T-cell (primary cell): ENCODE measurements at places on chromosomes 5 and 9.

- no peak overlapping the region for H3K4me3 ChIP-seq
- DNase-seq, result peak; percentile 52
- H3K36me3 ChIP-seq, result peaks cover 4% of the 10 kb centered on the region
- no peak overlapping the region for H3K27ac ChIP-seq
Observed at GRCh38 chr9:134163371-134164196, 780 bp downstream of the RNU6ATAC start.

DNA sequence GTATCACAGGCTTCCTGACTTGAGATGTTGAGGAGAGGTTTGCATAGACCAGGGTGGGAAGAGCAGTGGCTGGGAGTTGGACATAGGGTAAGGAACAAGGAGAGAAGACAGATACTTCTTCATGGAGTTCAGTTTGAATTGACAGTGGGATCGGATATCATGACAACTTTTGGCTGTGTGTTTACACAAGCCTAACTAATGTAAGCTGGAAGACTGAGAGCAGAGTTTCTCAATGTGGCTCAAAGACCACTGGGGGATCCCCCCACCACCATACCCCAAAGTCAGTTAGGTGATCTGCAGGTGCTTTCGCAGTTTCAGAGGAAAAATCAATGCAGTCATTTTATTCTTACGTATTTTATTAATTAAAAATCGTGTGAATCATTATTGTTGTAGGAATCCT is 125.9 kb downstream of the AOPEP start:
- no peak for DNase-seq
- H3K4me1 ChIP-seq, result no peaks in the 10 kb centered on the region
- H3K27me3 ChIP-seq, result no peaks in the 10 kb centered on the region
- no peak overlapping the region for H3K4me3 ChIP-seq
- H3K36me3 ChIP-seq, result no peaks in the 10 kb centered on the region

DNA sequence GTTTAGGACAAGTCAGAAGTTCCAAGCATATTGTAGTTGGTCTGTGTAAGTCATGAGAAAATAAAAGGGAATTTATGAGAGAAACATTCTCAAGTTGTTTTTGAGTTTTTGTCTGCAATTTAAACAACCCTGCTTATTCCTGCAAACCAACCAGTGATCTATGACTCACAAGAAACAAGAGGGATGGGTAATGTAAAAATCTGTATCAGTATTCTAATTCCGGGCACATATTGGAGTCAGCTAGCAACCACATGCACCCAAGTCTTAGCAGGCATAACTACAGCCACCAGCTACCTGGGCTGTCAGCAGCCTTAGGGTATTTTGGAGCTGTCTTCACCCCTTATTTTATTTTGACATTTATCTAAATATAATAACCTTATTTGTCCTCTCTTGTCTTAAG is 128.7 kb upstream of the APC start:
- no peak for DNase-seq
- H3K4me1 ChIP-seq, result no peaks in the 10 kb centered on the region
- no peaks in the 10 kb centered on the region for H3K27me3 ChIP-seq

- no peaks in the 10 kb centered on the region for H3K36me3 ChIP-seq
- no peaks in the 10 kb centered on the region for H3K27me3 ChIP-seq
- no peak for DNase-seq
- no peak overlapping the region for H3K4me3 ChIP-seq
- peaks cover 14% of the 10 kb centered on the region for H3K4me1 ChIP-seq
Observed at GRCh38 chr5:55860709-55861108, 9.6 kb downstream of the IL31RA start.

DNA sequence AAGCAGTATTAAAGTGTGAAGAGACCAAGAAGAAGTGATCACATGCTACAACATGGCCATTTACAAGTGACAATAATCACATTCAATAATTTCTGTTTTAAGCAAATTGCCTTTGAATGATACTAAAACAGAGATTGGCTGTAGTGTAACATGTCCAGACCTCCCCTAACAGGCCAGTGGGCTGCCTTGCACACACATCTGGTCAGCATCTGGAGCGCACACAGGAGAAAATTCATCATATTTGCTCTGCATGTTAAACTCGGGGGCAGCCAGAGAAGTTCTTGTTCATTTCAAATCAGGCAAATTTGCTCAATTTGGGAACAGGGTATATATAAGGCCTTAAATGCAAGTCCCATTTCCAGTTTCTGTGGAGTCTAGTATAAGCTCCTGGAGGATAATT is 111.1 kb upstream of the FBXL7 start:
- DNase-seq, result no peak
- no peak overlapping the region for H3K27ac ChIP-seq
- H3K27me3 ChIP-seq, result peaks cover 5% of the 10 kb centered on the region

DNA sequence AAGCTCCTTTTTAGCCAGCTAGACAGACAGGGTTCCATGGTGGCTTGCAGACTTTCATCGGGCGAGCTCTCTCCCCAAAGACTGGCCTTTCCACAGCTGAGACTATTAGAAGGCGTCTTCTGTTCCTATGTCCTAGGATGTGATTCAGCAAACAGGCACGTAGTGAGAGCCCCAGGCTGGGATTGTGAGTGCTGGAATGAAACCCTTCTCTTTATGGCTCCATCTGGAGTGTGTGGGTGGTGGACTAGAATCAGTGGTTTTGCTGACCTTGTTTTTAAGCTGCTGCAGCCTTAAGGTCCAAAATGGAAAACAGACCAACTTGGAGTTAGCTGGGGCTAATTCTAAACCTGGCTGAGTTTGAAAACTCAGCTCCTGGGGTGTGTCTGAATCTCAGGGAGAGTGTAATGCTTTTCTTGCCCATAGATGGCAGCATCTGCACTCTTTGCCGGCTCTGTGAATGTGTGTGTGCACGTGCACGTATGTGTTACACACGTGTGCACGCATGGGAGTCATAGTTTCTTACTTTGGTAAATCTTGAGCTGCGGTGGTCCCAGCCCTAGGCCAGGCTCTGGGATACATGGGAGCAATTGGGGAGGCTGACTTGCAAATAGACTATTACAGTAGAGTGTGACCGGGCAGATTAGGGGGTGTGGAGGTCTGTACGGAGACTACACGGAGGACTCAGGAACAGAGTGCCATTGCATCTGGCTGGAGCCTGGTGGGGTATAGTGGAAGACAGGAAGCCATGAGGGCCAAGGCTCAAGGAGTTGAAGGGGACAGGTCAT is 10.7 kb downstream of the GSN start:
- no peak overlapping the region for H3K4me3 ChIP-seq
- no peaks in the 10 kb centered on the region for H3K27me3 ChIP-seq
- H3K27ac ChIP-seq, result no peak overlapping the region

DNA sequence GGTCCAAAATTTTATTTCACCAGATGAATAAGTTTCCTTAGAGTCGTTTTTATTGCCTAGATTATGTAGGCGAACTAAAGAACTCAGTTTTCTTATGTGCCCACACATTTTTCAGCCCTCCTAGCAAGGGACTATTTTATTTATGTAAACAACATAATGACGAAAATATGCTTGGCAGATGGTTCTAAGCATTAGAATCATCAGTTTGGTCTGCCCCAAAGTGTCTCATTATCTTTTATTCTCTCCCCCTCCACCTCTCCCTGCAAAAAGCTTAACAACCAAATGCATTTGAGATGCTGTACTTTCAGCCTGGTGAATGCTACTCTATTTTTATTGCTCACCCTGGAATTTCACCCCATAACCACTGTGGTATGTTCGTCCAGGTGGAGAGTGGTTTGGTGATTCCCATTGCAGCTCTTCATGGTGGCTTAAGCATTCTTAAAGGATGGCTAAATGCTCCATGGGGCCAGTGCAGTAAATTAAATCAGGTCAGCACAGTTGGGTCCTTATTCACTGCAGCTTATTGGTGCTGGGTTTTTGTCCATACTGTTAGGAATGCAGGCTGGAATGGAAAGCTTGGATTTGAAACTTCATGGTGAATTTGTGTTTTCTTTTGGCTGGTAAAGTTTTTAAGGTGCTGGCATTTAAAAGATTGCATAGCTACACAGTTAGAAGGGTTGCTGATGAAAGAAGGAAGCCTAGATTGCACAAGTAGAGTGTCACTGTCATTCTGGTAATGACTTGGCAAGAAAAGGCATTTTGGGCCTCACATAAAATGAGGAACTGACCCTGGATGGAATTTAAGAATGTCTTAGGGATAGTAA is 39.2 kb downstream of the TLE4 start:
- no peak overlapping the region for H3K4me3 ChIP-seq
- no peaks in the 10 kb centered on the region for H3K27me3 ChIP-seq
- H3K36me3 ChIP-seq, result no peaks in the 10 kb centered on the region
- no peaks in the 10 kb centered on the region for H3K4me1 ChIP-seq
- no peak overlapping the region for H3K27ac ChIP-seq

- no peak overlapping the region for H3K27ac ChIP-seq
- no peak overlapping the region for H3K4me3 ChIP-seq
- H3K4me1 ChIP-seq, result peaks cover 4% of the 10 kb centered on the region
- no peak for DNase-seq
- H3K36me3 ChIP-seq, result peaks cover 2% of the 10 kb centered on the region
- H3K27me3 ChIP-seq, result no peaks in the 10 kb centered on the region
Observed at GRCh38 chr9:6877671-6878161, 119.9 kb downstream of the KDM4C start.
